Inflammatory macrophage (primary cell): ENCODE measurements at places on chromosomes 3 and 15.
A peak's percentile ranks its signal among the peaks of the same experiment; 100 is the strongest.

DNA sequence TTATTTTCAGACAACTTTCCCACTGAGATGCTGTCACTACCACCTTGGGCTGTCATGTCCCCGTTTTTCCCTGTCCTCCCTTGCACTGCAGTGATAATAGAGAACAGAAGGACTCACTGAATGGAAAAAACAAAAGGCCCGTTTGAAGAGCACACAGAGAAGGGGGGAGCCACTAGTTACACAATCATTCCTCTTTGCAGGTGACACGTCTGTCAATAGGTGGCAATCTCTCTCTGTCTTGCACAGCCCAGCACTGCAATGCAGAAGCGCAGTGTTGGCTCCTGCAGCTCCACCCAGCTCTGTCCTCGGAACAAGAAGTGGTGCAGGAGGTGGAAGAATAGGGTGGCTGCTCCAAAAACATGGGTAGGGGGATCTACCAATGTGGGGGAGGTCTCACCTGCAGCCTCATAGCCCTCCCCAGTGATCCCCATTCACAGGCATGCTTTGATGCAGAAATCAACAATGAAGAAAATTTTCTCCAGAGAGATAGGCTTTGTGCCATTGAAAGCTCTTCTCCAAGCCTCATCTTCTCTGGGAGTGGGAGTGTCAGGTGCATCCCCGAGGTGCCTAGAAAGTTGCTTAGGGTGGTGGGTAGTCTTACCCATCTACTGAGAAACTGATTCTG, 31.8 kb downstream of the FSTL1 start:
- peak; percentile 5 for DNase-seq

DNA sequence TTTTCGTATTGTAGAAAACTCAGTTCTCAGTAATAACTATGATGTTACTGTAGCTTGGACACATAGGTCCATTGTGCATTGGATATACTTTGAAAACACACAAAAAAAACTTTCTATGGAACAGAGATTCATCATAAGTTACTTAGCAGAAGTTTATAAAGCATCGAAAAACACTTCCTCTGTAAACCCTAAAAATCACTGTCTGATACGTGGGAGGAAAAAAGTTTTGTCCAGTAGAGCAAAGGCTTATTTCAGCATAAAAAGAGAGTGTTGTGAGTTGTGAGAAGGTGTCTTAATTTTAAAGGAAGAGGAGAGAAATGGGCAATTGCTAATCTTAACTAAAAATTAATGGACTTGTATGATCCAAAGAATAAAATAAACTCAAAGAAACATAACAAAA, 64.8 kb downstream of the OSTN start:
- peak; percentile 65 for DNase-seq

- DNase-seq, result no peak
Measured at GRCh38 chr3:113271189-113271588, 59.8 kb downstream of the BOC start.

DNA sequence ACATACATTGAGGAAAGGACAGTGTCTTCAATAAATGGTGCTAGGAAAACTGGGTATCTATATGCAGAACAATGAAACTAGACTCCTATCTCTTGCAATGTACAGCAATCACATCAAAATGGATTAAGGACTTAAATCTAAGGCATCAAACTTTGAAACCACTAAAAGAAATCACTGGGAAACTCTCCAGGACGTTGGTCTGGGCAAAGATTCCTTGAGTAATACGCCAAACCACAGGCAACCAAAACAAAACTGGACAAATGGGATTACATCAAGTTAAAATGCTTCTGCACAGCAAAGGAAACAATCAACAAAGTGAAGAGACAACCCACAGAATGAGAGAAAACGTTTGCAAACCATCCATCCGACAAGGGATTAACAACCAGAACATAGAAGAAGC, 14.5 kb downstream of the LAMP3 start:
- DNase-seq, result no peak

DNA sequence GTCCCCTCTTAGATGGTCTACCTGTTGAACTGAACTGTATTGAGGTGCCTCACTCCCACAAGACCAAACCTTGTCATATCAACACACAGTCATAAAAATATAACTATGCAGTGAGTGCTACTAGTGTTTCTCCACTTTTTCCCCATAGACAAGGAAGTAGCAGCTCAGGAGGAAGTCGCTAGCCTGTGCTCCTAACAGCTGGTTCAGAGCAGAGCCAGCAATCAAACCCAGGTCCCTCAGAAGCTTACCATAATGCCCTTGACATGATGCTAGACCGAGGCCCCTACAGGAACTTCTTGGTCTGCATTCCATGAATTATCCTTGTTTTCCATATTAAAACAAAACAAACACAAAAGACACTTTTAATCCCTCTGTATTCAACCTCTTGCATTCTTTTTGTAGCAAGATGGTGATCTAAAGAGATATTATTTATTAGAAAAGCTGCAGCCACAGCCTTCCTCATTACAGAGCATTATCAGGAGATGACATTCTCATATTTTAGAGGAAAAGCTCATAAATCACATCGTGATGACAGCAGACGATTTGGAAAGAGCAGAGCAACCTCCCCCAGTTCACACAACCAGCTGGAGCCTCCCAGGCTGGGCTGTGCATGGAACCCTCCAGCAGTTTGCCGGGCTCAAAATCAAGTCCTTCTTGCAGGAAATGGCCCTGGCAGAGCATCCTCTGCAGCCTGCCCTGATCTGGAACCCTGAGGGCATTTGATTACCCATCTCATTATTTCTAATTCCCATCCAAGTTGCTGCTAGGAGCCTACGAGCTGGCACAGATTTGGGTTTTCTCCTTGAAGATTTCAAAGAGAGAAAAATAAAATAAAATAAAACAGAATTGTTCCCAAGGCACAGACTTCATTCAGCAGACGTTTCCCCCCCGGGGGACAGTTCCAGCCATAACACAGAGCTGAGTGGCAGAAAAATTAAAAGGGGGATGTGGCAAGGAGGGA, 118.8 kb downstream of the SRGAP3 start:
- DNase-seq, result peak; percentile 21
